ENCODE measurements at places on chromosomes 3 and 15. TPM values are rescaled to one million over a fixed set of nuclear protein-coding genes. Genes with fewer than 3 reads are reported as not detected.
A peak's percentile ranks its signal among the peaks of the same experiment; 100 is the strongest.

DNA sequence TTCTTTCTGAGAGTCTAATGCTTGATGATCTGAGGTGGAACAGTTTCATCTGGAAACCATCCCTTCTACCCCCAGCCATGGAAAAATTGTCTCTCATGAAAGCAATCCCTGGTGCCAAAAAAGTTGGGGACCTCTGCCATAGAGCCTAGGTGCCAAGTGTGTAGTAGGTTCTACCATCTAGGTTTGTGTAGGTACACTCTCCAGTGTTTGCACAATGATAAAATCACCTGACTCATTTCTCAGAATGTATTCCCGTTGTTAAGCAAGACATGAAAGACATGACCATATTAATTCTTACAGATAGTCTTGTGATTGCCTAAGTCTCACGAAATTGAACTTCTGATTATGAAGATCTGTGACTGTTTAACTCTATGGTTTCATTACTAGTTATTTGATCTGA is 68.6 kb downstream of the KAT2B start:
- no peak for DNase-seq

The ABHD17C gene
- 4.0 TPM for total RNA-seq

The SEMA3B gene
- total RNA-seq: 0.60 TPM

- DNase-seq: no peak
These were observed 44.0 kb downstream of the PDE8A start for GRCh38 chr15:85025516-85026251.

DNA sequence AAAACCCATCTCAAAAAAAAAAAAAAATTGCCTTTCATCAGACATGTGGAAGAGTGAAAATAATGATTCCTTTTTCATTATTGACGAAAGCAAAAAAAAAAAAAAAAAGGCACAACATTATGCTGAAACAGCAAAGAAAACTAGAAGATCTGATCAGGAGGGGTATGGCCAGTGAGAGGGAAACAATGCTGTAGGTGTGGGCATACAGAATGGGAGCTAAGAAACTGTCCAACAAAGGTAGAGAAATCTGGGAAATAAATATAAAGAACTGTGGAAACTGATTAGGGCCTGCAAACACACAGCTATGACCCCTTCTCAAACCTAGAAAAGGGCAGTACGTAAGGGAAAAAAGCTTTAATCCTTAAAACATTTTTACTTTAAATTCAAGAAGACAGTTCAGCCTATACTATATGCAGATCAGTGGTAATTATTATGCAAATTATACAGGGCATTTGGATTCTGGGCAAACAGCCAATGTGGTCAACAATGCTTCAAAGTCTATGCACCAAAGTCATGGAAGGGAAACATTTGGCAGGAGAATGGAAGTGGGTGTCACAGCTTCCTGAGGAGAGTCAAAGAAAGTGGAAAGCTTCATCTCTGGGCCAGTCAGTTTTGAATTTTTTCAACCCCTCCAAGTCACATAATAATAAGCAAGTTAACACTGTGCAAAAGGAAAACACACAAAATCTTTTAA is 68.3 kb upstream of the SLC12A8 start:
- DNase-seq: no peak

The MKRN3 gene
- 3.4 TPM for total RNA-seq

DNA sequence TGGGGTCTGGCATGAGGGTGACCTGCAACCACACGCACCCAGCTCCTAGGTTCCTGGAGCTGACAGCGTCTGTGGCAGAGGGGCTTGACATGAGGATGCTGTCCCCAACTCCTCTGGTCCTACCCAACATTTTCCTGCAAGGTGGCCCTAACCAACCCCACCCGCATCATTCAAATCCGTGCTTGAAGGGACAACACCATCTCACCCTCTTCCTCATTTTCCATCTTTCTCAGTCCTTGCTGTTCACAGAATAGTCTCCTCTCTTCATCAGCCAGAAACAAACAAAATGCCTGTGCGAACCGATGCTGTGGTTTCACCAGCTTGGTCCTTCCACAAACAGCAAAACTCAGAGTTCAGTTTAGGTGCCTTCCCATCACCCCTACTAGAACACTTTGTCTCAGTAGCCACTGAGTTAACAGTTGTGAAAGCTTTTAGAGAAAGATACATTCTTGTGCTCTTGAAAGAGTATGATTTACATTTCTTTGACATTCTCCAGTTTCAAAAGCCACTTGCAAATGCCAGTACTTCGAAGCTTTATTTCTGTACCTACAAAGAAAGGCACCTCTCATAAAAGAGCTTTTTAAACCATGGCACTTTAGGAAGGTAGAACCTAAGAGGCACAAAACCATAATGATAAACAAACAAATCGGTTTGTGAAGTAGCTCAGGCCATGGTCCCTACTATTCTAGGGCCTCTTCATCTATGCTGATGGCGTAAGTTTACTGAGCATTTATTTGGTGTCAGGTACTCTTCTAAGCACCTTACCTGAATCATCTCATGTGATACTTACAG is 360.1 kb downstream of the SHQ1 start:
- DNase-seq: no peak

GRCh38 chr15:44261007-44261706 is 27.4 kb upstream of the GOLM2 start:
- no peak for DNase-seq

DNA sequence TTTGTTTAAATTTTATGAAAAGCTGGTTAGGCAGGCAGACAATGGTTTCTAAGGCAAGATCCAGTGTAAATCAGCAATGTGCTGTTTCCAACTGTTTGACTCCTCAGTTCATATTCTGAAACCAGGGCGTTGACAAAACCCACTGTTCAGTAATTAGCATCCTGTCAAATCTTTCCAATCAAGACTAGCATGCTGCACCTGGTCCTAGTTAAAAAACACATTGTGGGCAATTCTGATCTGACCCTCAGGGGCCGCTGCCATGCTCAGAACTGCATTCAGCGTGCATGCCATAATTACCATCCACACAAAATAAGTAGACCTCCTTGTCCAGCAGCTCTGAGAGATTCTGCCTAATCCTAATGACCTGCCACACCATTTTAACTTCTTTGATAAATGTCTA is 20.9 kb upstream of the RBP1 start:
- no peak for DNase-seq

DNA sequence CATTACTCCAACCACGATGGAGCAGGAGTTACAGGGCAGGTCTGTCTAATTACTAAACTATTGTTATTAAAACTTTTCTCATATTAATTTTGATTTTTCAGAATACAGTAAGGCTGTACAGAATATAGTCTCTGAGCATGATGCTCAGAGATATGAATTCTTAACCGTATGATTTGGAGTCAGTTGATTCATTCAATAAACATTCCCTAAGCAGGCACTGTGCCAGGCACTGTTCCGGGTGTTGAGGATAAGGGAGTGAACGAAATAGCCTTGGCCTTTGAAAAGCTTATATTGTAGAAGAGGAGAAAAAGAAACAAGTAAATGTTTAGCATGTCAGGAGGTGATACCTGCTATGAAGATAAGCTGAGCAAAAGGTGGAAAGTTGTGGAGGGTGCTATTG is 187.3 kb downstream of the KCNAB1 start:
- DNase-seq: no peak

The DNAJB8 gene
- total RNA-seq: not detected

DNA sequence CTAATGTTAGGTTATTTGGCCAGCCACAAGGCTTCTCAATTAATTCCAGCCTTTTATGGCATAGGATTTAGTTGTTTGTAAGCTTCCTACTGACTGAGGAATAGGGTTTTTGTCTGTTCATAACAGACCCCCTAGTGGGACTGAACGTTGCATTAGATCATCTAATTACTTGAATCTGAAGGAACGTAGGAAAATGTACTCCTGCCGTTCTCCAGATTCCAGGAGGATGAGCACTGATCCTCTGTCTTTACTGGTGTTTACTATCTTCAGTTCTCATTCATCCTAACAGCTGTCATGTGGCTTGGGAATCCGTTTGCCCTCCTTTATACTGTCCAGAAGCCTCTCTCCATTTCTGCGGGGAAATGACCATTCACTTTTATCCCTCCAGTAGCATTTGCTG is 52.7 kb downstream of the RAD54L2 start:
- no peak for DNase-seq

- no peak for DNase-seq
These were observed 575 bp upstream of the PCYT1A start for GRCh38 chr3:196288141-196288460.

- peak; percentile 18 for DNase-seq
These were observed 4.1 kb upstream of the COX17 start for GRCh38 chr3:119681279-119681678.

The HYKK gene
- total RNA-seq: 3.7 TPM
